Skeletal muscle cell (primary cell): ENCODE measurements at places on chromosomes 7 and 10.

DNA sequence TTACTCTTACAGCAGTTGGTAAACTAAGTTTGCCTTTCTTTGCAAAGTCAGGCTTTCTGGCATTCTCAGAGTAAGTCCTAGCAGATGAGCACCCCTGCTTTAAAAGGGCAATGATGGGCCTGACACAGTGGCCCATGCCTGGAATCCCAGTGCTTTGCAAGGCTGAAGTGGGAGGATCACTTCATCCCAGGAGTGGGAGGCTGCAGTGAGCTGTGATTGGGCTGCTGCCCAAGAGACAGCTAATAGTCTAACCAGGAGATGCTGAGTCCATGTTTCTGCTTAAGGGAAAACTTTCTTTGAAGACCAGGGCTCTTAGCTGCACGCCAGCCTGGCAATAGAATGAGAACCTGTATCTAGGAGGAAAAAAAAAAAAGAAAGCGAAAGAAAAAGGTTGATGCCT, 100.2 kb upstream of the MPP7 start:
- no peak for DNase-seq

DNA sequence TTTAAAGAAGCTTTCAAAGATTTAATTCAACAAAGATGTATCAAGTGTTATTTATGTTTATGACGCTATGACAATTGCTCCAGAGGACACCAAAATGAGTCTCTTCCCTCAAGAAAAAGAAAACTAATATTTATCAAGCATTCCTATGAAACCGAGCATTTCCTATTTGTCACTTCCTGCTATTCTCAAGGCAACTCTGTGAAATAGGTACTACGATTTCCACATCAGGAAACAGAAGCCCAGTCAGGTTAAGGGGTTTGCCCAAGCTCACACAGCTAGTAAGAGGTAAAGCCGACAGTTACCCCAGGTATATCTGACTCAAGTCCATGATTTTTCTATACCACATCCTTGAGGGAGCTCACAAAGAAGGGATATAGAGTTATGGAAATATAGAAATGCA, 85.9 kb downstream of the TRIL start:
- DNase-seq: no peak

DNA sequence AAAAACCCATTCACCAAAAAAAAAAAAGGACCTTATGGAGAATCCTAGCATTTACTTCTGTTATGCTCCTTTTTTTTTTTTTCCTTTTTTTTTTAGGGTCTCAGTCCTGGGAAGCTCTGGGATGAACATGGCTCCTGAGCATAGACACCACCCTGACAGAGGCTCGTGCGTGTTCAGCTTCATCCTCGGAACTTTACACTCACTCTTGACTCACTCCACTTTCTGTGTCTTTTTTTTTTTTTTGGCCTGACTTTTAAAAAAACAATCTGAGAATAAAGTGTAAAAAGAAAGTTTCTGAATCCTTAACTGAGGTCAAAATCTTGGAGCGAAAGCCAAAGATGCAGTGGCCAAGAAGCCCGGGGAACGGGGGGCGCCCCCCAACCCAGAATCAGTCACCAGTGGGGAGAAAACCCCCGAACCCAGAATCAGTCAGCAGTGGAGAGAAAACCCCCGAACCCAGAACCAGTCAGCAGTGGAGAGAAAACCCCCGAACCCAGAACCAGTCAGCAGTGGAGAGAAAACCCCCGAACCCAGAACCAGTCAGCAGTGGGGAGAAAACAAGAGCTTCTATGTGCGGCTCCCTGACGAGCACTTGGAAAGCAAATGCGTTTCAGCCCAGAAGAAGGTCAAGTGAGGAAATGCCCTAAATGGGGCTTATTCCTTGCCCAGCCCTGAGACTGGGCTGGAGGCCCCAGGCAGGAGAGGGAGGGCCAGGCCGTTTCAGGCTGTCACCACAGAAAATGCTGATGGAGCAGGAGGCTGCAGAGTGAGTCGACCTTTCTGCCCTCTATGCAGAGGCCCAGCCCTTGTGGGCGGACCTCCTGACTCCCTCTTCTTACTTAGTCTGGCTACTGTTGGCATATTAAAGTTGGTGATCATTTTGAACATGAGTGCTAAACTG, 19.0 kb upstream of the PFKP start:
- DNase-seq: no peak

GRCh38 chr7:33934391-33934790, 29.1 kb downstream of the BMPER start:
- no peak for DNase-seq

DNA sequence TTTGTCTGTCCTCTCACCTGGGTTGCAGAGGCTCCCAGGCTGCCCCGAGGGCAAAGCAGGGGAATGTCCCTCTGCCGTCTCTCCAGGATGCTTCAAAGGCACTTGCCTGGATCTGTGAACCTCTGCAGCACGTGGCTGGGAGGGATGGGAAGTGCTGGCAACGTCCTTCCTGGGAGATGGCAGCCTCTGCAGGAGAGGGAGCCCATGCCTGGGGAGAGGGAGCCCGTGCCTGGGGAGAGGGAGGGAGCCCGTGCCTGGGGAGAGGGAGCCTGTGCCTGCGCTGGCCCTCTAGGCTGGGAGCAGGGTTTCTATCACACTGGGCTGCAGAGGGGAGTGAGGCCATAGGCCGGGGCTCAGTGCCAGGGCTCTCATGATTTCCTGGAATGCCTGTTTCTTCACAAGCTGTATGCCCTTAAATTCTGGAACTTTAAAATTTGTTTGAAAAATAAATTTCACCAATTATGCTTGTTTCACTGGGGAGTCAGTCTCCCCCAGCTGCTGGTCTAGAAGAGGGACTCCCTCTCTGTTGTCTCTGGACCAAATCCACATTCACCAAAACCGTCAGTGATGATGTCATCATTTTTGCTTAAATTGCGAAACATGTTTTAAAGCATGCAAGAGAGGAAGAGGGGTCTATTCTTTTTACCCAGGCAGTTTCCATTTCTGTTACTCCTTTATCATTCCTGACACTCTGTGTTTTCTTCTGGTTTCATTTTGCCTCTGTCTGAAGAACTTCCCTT, 135.7 kb downstream of the DNAJB6 start:
- DNase-seq: no peak

- no peak for DNase-seq
These were observed 392.0 kb downstream of the NRG3 start for GRCh38 chr10:82267014-82267413.

- no peak for DNase-seq
These were observed 37.2 kb downstream of the TCERG1L start for GRCh38 chr10:131274133-131274880.

DNA sequence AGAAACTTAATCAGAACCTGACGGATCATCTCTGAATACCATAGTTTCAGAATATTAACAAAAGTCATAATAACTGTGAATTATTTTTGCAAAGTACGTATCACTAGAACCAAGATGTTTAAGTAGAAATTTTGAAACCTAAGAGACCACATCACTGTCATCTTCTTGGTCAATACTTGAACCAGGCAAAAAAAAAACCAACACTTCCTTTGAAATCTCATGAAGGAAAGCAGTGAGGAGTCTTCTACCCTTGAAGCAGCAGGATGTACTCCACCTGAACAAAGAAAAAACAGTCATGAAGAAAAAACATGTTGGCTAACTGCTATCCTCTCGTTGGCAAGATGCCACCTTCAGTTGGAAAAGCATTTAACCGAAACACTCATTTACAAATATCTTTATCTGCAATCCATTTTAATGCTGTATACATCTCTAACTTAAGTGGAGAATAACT, 82.4 kb downstream of the SRPK2 start:
- no peak for DNase-seq

DNA sequence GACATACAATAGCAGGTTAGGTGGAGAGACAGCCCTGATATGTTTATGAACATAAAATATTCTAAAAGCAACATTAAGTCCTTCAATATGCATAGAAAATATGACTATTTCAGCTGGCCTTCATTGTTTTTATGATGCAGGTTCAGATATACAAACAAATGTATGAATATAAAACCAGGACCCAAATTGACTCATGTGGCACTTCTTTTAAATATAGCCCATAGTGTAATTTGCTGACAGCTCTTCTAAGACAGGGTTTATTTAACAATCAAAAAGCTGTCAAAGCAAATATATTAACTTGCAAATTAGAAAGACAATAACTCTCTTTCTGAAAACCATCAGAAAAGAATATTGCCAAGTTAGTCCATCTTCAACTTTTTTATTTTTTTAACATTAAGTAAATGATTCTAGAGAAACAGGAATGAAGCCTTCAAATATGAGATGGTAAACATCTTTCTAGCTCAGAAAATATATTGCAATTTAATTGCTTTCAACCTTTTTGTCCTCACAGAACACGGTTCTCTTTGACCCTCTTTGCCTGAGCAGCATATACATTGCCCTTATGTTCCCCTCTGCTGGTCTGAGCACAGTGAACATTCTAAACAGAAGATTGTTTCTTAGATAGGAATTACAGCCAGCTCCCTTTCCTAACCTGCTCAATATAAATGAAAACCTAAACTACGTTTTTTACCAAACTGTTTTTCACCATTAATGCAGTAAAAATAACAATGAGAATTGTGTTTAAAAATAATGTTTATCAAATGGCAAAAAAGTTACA, 82.8 kb downstream of the CACNA2D1 start:
- no peak for DNase-seq

DNA sequence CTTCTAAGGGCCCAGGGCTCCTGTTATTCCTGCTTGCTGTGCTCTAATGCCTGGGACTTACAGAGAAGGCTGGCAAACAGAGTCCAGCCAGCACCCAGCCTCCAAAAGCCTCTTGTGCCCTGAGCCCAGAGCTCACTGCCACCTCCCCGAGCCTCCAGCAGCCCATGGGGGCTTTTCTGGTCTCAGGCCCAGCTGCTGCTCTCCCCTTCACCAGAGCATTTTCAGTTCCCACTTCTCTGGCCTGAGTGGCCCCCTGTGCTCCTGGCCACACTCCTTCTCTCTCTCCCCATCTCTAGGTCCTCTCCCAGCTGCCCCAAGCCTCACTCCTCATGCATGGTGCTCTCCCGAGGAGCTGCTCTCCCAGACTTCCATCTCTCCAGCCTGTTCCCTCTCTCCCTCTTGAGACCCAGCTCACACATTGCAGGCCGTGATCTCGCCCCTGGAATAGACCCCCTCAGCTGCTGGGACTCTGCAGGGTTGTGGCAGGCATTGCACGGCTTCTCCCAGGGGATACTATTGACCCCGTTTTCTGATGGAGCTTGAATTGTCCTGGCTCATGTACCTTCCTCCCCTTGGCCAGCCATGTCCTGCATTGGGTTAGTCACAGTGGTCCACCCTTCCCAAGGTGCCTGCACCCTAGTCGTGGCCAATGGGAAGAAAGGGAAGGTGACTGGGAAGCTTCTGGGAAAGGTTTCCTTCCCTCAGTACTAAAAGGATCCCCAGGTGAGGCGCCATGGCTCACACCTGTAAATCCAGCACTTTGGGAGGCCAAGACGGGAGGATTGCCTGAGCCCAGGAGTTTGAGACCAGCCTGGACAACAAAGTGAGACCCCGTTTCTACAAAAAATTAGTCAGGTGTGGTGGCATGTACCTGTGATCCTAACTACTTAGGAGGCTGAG, 9.0 kb upstream of the RASSF4 start:
- no peak for DNase-seq

GRCh38 chr7:55149001-55149400, 130.2 kb downstream of the EGFR start:
- no peak for DNase-seq

DNA sequence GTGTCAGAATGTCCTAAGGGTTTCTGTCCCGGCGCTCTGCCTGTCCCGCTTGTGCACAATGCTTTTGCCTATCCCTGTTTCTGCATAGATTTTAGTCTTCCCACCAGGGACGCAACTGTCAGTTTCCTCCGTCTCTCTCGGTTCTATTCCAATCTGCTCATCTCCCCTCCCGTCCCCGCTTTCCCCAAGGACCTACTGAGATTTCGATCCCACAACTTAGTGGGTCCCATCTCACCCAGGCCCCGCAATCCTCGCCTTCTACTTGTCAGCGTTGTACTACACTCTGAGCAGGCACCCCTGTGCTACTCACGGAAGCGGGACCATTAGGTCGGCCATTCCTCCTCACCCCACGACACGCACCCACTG, 519 bp upstream of the ZNF655 start:
- DNase-seq: no peak

DNA sequence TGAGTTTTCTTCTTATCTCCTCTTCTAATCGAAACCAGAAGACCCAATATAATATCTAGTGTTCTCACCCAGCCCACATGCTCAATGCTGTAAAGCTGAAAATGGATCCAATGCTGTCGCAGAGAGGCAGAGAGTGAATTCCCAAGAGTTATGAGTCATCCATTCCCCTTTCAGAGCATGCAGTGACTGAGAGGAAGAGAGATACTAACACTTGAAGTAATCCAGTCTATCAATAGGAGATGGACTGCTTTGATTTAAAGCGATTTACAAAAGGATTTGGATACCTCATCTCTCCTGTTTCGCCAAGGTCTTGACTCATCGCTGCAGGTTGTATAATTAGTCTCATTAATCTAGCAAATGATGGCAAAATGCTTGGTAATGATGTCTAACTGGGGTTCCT, 41.5 kb upstream of the PRKCQ start:
- peak; percentile 7 for DNase-seq

- no peak for DNase-seq
These were observed 303.3 kb downstream of the SUGCT start for GRCh38 chr7:40437936-40438634.

DNA sequence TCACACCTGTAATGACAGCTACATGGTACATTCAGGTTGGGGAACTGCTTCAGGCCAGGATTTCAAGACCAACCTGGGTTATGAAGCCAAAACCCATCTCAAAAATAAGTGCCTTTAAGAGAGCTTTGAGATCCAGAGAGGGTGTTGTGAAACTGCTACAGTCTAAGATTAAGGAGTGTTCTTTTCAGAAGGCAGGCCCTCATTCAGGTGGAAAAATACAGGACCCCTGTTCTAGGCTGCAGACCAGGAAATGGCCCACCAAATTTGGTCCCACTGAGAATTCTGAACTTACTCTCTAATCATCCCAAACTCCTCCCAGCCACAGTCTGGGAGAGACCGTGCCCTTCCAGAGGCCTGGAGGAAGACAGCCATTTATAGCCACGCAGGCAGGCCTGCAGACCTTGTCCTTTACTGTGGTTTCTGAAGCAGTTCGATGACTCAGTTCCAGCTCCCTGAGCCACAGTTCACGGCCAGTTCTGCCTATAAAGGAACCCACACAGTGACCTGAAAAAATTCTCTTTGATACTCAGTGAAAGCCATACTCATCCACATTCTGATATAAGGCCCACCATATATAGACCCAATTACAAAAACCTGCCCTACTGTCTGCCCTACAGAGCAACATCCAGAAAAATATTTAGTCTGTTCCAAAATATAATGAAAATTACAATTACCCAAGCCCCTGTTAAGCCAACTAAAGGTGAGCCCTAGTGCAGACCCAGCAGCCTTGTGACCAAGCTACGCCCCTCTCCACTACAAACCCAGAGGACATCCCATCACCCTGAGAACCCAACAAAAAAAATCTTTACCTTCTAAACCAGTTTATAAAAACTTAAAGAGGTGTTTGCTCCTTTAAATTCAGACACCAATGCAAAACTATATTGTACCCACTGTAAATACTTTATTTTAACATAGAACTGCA, 21.2 kb downstream of the ZNF680 start:
- peak; percentile 26 for DNase-seq

GRCh38 chr10:11105676-11106004, 88.0 kb downstream of the CELF2 start:
- DNase-seq: no peak

- no peak for DNase-seq
These were observed 120.6 kb downstream of the TMEM26 start for GRCh38 chr10:61332581-61332980.
